ENCODE measurements at places on chromosomes 7 and 10.

GRCh38 chr10:129845111-129845753 is 118.8 kb downstream of the EBF3 start:
- no peak for DNase-seq

- no peak for DNase-seq
Measured at GRCh38 chr7:87882151-87882937, 6.1 kb downstream of the DBF4 start.

DNA sequence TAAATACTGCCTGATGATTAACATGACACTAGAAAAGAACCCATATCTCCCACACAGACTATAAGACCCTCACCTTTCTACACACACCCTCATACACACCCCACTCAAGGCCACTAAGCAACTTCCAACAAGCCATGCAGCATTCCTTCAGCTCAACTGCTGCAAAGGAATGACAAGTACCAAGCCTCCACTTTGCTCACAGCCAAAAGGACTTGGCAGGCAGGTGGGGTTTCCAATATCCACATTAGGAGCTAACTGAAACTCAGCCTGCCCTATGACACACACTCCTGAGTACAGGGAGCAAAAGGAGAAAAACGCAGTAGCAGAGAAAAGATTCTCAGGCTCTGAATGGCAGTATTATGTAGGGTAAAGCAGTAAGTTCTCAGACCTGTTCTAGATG is 13.4 kb downstream of the USP54 start:
- no peak for DNase-seq

- DNase-seq, result no peak
Measured at GRCh38 chr7:130884437-130885417, 150.7 kb upstream of the KLF14 start.

- DNase-seq, result no peak
Measured at GRCh38 chr7:108109221-108109908, 20.8 kb downstream of the LAMB4 start.

GRCh38 chr7:44738051-44738723 is 10.5 kb upstream of the ZMIZ2 start:
- DNase-seq, result no peak

DNA sequence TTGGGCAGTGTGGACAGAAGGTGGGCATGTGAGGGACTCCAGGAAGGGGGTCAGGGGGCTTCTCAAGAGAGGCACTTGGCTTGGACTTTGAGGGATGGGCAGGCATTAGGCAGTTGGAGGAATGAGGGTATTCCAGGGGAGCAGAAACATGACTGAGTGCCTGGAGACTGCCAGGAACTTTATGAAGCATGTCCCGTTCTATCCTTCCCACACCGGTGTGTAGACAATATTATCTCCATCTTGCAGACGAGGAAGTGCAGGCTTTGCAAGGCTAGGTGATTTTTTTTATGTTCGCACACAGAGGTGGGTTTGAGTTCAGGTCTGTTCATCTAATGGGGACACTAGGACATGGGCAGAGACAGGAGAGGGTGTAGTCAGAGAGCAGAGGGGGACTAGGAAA is 162.7 kb downstream of the RPS24 start:
- DNase-seq, result no peak

- no peak for DNase-seq
Measured at GRCh38 chr7:70343519-70343918, 745.2 kb downstream of the AUTS2 start.

- no peak for DNase-seq
Measured at GRCh38 chr7:74032191-74032490, 4.2 kb downstream of the ELN start.

DNA sequence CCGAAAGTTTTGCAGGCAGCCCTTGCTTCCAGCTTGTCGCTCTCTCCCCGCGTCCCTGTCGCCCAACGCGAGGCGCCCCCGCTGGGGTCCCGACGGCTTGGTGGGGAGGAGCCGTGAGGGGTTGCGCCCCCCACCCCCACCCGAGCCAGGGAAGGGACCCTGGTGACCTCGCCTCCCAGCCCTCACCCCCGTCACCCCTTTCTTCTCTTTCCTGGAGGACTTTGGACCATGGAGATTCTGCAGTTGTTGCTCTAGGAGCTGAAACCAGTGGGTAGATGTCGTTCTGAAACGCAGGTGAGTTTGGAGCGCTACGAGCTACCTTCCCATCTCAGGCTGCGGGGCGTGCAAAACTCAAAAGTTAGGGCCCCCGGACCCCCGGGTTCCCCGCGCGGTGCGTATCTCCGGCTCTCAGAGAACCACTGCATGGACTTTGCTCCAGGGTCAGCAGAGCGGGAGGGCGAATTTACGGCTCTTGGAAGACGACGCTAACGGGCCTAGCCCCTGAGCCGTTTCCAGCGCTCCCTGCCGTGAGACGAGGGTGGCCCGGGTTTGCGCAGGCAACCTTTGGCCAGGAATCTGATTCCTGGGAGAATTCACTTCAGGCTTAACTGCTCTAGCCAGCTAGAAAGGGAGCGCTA is 684 bp upstream of the ATXN7L1 start:
- DNase-seq, result peak; percentile 80

DNA sequence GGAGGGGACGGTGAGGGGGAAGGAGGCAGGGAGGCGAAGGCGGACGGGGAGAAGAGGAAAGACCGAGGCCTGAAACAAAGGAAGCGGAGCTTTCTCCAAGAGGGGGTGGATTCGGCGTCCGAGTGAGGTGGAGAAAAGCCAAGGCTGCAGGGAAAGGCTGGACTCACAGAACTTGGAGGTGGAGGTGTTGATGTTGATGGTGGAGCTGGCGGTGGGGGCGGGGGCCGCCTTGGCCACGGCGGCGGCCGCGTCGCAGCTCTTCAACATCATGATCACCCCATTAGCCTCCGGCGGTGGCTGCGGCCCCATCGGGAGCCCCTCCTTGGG is 578 bp downstream of the CACUL1 start:
- DNase-seq, result peak; percentile 90

- no peak for DNase-seq
Measured at GRCh38 chr7:102926783-102927140, 14.0 kb downstream of the LRRC17 start.

DNA sequence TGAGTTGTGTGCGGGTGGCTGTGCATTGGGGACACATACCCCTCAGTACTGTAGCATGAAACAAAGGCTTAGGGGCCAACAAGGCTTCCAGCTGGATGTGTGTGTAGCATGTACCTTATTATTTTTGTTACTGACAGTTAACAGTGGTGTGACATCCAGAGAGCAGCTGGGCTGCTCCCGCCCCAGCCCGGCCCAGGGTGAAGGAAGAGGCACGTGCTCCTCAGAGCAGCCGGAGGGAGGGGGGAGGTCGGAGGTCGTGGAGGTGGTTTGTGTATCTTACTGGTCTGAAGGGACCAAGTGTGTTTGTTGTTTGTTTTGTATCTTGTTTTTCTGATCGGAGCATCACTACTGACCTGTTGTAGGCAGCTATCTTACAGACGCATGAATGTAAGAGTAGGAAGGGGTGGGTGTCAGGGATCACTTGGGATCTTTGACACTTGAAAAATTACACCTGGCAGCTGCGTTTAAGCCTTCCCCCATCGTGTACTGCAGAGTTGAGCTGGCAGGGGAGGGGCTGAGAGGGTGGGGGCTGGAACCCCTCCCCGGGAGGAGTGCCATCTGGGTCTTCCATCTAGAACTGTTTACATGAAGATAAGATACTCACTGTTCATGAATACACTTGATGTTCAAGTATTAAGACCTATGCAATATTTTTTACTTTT is 1.8 kb downstream of the DDIT4 start:
- DNase-seq, result no peak

- peak; percentile 12 for DNase-seq
Measured at GRCh38 chr7:18179093-18179492, 151.4 kb upstream of the PRPS1L1 start.

- no peak for DNase-seq
Measured at GRCh38 chr10:44724415-44725174, 186.5 kb upstream of the TMEM72 start.

DNA sequence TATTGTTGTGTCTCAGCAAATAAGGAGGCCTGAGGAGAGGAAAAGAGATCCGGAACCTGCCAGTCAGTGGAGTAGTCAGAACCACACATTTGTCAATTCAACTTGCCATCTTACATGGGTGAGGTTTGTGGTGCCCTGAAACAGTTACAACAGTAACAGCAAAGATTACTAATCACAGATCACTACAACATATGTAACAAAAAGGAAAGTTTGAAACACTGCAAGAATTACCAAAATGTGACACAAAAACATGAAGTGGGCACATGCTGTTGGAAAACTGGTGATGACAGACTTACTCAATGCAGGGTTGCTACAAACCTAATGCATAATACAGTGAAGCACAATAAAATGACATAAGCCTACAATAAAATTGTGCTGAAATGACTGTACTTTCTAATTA is 89.4 kb downstream of the LRRN3 start:
- DNase-seq, result no peak

DNA sequence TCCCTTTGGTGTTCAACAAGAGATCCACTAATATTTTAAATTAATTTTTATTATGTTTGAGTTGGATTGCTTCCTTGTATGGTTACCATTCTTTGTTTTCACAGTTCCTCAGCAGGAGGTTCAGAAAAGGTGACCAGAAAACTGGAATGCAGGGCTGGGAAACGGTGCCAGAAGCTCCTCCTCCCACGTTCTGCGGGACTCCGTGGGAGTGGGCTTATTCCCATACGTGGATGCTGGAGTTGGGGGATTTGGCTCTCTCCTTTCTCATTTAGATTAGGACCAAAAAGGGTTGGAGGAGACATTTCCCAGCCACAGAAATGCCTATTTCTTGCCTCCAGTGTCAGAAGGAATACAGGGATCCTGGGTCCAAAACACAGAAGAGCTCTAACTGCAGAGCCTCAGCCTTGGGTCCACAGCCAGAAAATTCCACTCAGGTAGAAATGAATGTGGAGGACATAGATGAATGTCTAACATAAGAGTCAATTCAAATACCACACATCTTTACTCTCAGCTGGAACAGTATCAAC is 56.0 kb downstream of the SORBS1 start:
- no peak for DNase-seq

GRCh38 chr7:148368562-148368961 is 222.0 kb upstream of the C7orf33 start:
- DNase-seq, result no peak

- no peak for DNase-seq
Measured at GRCh38 chr10:86376403-86376802, 9.8 kb upstream of the GRID1 start.

GRCh38 chr10:34719746-34720145 is 95.3 kb downstream of the PARD3 start:
- no peak for DNase-seq

GRCh38 chr7:132857703-132858102 is 224.2 kb downstream of the CHCHD3 start:
- no peak for DNase-seq

DNA sequence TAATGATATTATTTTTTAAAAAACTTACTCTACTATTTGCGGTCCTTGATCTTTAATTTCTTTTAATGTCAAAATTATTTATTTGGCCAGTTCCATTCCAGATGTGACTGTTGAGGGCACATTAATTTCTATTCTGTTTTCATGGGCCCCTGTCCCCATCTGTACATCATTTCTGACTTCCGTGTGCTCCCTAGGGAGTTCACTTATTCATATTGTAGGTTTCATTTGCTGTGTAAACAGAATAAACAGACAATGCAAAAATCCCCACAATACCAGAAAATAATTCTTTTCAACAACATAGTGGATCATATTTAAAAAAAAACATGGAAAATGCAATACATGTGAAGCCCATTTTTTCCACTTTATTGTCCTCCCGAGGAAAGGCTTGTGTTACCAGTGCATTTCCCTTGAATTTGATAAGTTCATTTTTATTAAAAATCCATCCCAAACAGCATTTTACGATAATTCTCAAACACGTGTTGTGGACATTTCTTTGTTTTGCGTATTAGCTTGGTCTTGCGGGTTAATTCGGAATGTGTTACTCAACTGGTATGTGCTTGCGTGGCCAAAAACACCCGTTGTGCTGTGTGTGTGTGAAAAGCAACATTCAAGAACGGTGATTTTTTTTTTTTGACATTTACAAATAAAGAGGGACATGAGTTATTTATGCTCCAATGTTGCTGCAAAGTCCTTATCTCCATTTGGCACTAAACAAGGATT is 138.4 kb downstream of the MGMT start:
- no peak for DNase-seq

DNA sequence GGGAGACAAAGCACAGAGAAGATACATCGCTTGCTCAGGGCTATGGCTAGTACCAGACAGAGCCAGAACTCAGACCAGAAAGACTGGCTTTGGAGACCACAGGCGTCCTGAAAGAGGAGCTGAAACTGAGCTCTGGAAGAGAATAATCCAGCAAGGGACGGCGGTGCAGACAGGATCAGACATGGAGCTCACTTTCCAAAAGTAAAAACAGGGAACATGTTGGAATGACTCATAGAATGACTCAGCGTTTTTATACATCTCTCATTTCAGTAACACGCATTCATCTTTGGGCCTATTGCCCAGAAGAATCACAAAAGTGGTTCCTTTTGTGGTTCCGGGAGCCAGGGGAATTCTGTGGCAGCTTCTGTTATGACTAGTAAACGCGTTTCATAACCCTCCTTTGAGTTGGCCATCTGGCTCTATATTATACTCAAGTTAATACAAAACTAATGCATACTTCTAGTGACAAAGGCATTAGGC is 37.2 kb downstream of the PLEKHS1 start:
- no peak for DNase-seq

DNA sequence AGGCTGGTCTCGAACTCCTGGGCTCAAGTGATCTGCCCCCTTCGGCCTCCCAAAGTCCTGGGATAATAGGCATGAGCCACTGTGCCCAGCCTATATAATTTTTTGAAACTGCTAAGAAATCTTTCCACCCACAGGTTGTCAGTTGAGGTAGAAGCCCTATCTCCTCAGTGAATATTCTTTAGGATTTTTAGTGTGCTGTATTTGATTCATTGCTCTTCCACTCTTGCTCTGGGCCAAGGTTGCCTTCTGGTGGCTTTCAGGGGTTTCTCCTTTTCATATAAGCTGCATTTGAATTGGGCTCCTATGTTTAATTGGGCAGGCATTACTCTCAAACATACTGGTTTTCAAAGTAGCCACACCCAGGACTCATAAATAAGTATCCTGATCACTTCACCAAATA is 931.2 kb downstream of the GATA3 start:
- DNase-seq, result no peak

DNA sequence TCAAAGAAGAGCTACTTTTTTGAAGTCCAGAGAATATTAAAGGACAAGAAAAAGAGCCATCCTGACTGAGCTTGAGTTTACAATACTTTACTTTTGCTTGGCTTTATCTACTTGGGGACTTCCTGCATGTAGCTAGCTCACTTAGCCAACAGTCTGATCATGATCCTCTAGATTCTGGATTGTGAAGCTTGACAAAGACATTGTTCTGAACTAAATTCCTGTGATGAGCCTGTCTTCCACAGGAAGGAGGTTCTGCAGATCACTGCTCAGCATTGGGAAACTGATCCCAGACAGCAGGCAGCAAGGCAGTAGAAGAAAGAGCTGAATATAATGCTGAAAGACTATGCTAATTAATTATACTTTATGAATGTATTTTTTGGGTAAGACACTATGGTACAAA is 296.4 kb downstream of the DGKB start:
- no peak for DNase-seq

Measured in retina (tissue), 1 donor.